ENCODE measurements at places on chromosomes 3 and 15. TPM values are rescaled to one million over a fixed set of nuclear protein-coding genes. Genes with fewer than 3 reads are reported as not detected.

GRCh38 chr3:4292301-4292700, 10.9 kb upstream of the SETMAR start:
- no peak for DNase-seq

- no peak for DNase-seq
Observed at GRCh38 chr3:58082047-58082446, 73.8 kb downstream of the FLNB start.

DNA sequence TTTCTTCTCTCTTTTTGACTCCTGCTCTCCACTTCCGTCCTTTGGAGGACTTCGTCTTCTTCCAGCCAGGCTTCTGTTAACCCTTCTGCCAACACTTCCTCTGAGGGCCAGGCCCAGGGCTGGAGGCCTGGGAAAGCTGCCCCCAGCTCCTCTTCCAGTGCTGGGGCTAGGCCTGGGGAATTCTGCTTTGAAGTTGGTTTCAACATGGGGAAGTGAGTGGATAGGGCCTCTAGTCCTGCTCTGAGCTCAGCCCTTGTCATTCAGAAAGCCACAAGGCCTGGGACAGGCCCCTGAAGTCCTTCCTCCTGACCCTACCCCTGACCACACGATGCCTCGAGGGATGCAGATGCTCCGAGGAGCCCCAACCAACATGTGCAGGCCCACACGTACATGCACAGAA, 53.9 kb upstream of the HERC1 start:
- DNase-seq, result peak; percentile 50

DNA sequence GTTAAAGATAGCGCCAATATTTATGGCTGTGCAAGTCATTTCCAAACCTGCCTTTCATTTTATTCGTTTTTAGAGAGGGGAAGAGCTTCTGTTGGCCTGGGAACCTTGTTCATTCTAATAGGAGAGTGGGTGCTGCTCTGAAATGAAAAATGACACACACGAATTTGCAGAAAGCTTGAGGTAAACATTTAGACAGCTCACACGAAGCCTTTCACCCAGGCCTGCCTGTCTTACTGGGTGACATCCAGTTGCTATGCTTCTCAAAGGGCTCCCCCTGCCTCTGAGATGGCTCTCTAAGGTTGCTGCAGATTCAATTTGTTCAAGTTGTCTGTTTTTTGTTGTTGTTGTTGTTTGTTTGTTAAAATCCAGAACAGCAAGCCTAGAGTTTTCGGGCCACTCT, 18.2 kb downstream of the PEX5L start:
- DNase-seq, result no peak

- no peak for DNase-seq
Observed at GRCh38 chr3:197022405-197023231, 7.0 kb downstream of the MELTF start.

UBE2E1 gene
- 87.2 TPM for total RNA-seq

CHRM5 gene
- not detected for total RNA-seq

GRCh38 chr3:135452881-135453280, 512.6 kb upstream of the PPP2R3A start:
- no peak for DNase-seq

GRCh38 chr3:174198199-174198598, 660.9 kb upstream of the NAALADL2 start:
- DNase-seq, result no peak

ERICH6 gene
- total RNA-seq, result not detected

DNA sequence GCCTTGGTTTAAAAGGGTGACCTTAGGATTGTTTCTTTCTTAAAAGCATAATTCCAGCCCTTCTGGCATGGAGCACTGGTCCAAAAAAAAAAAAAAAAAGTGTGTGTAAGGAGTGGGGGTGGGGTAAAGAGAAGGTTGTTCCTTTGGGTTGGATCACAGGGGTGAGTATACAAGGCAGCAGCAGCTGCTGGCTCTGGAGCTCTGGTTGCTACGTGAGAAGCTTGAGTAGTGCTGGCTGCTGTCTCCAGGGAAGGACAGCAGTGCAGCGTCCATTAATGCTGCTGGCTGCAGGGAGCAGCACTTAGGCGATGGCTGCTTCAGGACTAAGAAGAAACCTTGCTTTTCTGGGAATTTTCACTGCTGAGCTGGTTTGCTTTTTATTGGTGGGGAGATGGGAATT, 2.3 kb downstream of the SETD5 start:
- peak; percentile 83 for DNase-seq

- DNase-seq, result no peak
Observed at GRCh38 chr15:75090388-75090734, 67.0 kb downstream of the PPCDC start.

- no peak for DNase-seq
Observed at GRCh38 chr15:85496551-85497171, 116.3 kb downstream of the AKAP13 start.

DNA sequence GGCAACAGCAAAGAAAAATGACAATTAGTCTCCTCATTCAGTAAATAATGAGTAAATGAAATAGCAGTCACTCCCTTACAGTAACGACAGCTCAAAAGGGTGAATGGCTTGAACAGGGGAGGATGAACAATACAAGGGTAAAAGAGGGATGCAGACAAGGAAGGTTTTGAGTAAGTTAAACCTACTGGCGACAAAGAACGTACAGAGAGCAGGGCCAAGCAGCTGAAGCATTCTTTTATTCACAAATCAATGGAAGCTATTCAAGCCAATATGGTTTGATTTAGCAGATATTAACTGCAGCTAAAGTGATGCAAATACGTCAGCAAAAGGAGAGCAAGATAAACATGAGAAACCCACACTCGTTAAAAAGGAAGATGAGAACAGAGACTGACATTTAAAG, 90.7 kb upstream of the ICE2 start:
- no peak for DNase-seq

DNA sequence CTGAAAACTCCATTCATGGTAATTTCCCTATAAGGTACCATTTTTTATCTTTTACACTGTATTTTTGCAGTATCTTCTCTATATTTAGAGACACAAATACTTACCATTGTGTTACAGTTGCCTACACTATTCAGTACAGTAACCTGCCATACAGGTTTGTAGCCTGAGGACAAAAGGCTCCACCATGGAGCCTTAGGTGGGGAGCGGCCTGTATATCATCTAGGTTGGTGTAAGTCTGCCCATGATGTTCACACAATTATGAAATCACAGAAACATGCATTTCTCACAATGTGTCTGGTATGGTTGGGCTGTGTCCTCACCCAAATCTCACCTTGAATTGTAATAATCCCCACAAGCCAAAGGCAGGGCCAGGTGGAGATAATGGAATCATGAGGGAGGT, 43.9 kb upstream of the LYSMD4 start:
- DNase-seq, result no peak

GUCA1C gene
- not detected for total RNA-seq

DNA sequence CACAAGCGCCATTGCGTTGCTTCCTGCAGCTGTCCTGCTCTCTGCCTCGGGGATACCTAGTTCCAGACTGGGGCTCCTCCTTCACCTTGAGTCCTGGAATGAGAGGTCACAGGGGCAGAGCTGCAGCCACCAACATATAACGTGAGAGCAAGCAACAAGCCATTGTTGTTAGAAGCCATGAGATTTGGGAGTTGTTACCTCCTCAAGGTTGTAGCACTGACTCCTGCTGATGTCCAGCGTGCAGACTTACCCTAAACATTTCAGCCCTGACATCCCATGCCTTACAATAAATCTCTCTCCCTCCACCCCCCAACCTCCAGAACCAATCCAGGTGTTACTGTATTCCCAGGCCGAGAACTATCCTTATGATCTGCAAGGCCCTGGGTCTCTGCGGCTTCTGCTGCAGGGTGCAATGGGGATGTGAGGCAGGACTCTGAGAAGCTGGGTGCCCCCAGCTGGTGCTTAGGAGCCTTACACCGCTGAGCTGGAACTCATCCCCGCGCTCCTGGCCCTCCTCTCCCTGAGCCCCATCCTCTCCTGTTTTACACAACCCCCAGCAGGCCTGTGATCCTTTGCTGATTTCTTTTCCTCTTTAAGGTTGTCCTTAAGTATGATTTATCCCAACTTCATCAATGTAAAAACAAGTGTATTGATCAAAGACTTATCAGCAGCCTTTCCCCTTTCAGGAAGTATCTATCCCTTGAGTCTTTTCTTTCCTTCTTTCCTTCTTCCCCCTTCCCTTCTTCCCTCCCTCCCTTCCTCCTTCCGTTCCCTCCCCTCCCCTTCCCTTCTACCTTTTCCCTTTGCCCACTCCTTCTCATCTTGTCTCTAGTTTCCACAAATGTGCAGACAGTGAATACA, 84.2 kb upstream of the ABHD2 start:
- DNase-seq, result peak; percentile 75

DNA sequence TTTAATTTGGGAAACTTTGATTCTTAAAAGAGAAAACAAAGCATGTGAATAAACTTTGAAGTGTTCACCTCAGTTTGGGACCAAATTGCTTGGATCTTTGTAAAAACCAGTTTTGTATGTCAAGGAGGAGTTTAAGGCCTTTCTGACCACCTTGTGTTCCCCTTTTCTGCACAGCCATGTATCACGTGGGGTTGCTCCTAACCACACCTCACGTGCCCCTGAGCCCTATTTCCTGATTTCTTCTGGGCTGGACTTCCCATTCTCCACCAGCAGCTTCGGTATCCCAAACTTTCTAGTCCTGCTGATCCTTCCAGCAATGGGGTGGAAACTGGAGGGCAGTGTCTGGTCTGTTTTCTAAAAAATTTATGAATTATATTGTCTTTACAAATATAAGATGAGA, 76.4 kb upstream of the STT3B start:
- no peak for DNase-seq

- DNase-seq, result no peak
Observed at GRCh38 chr3:55162031-55162795, 234.4 kb upstream of the LRTM1 start.

DNA sequence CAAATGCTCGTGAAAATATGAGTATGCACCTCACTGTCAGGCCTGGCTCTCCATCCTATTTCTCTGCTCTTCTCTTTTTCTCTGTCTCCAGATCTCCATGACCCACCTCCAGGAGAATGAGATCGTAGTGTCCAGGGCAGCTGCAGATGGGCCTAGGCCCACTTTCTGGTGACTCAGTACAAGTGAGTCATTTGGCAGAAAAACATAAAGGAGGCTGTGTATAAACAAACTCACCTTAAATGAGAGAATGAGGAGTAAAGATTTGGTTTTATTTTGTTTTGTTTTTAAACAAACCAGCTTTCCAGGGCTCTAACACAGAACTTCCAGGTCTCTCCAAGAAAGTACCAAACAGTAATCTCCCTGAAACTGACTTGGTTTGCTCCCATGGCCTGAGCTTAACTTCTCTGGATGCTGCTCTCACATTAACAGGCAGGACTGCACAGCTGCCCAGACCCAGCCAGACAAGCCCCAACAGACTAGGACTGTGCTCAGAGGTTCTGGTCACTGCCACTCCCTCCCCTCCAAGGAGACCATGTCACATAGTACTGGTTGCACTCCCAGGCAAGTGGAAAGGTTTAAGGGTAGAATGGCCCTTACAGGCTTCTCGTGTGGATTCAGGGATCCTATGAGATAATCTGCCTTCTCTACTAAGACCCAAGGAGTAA, 1.5 kb upstream of the HEG1 start:
- no peak for DNase-seq

GRCh38 chr3:128275316-128276145, 122.2 kb downstream of the EEFSEC start:
- no peak for DNase-seq

- DNase-seq, result no peak
Observed at GRCh38 chr3:67561667-67562394, 92.6 kb downstream of the SUCLG2 start.

SCN10A gene
- not detected for total RNA-seq

- DNase-seq, result peak; percentile 82
Observed at GRCh38 chr3:195154793-195155535, 116.0 kb downstream of the XXYLT1 start.

DNA sequence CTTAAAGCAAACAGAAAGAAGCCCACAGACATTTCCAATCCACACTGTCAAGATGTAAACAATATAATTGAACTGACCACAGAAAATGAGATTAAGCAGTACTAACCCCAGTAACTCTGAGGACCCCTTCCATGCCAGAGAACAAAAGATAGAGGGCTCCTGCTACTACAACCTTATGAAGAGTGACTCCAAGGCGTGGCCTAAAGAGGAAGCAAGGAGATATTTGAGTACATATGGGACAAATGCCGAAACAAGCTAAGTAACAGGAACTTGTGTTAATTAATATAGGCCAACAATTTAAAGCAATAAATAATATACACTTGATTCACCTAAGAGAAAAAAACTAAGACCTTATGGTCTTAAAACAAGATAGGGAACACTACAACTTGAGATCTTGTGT, 25.0 kb upstream of the VPS39 start:
- no peak for DNase-seq

DNA sequence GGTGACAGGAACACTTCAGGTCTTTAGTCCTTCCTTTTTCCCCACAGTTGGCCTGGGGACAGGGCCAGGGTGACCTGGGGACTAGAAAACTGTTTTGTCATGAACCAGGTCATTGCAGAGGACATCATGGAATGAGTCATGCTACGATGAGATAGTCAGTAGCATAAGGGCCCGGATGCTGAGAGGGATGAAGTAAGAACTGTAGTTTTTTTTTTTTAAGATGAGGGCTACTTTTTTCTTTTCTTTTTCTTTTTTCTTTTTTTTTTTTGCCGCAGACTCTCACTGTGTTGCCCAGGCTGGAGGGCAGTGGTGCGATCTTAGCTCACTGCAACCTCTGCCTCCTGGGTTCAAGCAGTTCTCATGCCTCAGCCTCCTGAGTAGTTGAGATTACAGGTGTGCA, 8.0 kb downstream of the MAP2K5 start:
- DNase-seq, result no peak

ADAMTSL3 gene
- total RNA-seq, result 74.5 TPM

GNAI2 gene
- 301 TPM for total RNA-seq

DNA sequence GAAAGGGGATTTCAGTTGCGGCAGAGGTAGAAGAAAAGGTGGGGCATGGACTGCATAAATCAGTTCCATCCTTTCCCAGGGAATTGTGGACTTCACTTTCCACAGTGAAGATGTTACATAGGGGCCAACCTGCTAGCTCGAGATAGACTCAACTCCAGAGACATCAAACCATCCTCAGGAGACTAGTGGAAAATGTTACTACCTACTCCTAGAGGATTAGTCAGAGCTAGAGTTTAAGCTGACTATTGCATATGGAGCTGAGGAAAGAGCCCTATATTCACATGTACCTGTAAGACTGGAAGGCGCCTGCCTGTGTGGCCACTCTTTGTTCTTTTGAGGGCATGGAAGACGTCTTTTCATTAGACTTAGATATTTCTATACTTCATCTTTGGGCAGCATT, 69.2 kb downstream of the KLHL25 start:
- no peak for DNase-seq

DNA sequence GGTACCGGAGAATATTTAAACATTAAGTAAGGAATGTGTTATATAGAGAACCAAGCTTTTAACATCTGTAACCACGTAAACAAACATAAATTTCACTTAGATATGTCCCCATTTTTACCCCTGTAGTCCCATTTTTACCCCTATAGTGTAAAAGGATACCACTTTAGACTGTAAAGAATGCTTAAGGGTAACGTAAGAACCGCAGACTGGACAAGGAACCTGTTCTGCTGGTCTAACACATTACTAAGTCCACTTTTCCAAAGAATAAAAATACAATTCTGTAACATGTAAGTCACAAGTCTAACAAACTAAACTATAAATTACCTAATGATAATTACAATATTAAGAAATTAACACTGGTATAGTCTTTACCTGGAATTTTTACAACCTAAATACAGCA, 2.9 kb downstream of the SLC12A6 start:
- no peak for DNase-seq

Data from aorta (tissue), 5 donors.